ENCODE measurements at places on chromosomes 13 and 19.

GRCh38 chr19:31312009-31312676 is 37.1 kb downstream of the TSHZ3 start:
- peak; percentile 20 for DNase-seq

GRCh38 chr19:4009990-4010807 is 2.7 kb downstream of the PIAS4 start:
- no peak for DNase-seq

- no peak for DNase-seq
Measured at GRCh38 chr13:42720858-42721219, 60.5 kb upstream of the FAM216B start.

GRCh38 chr13:32430018-32430747 is 2.3 kb upstream of the N4BP2L1 start:
- DNase-seq = no peak

- DNase-seq = peak; percentile 66
Measured at GRCh38 chr13:46893798-46894560, 2.9 kb downstream of the HTR2A start.

DNA sequence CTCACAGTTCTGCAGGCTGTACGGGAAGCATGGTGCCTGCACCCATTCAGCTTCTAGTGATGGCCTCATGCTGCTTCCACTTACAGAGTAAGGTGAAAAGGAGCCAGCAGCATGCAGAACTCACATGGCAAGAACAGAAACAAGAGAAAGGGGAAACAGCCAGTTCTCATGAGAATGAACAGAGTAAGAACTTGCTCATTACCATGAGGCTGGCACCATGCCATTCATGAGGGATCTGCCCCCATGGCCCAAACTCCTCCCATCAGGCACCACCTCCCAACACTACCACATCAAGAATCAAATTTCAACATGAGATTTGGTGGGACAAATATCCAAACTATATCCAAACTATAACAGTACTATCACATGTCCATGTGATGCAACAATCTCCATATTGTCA is 72.1 kb downstream of the KATNAL1 start:
- DNase-seq = no peak

GRCh38 chr13:75920536-75920935 is 284.4 kb downstream of the LMO7 start:
- no peak for DNase-seq

All from stimulated activated effector memory CD8-positive, alpha-beta T cell treated with anti-CD3 and anti-CD28 coated beads, Interleukin-12 subunit alpha, Interleukin-12 subunit beta, amount 100 ng/mL, for 72 hours (primary cell).